ENCODE measurements at places on chromosomes 6 and 20. TPM values are rescaled to one million over a fixed set of nuclear protein-coding genes. Genes with fewer than 3 reads are reported as not detected.

MYMX gene
- total RNA-seq = not detected

GRCh38 chr20:59748619-59749191, 144.4 kb downstream of the PHACTR3 start:
- no peak for DNase-seq

SLCO4A1 gene
- 67.3 TPM for total RNA-seq

GRCh38 chr6:45543298-45544235, 165.8 kb upstream of the SUPT3H start:
- no peak for DNase-seq

GRCh38 chr20:327186-328026, 2.1 kb downstream of the SOX12 start:
- peak; percentile 94 for DNase-seq

DNA sequence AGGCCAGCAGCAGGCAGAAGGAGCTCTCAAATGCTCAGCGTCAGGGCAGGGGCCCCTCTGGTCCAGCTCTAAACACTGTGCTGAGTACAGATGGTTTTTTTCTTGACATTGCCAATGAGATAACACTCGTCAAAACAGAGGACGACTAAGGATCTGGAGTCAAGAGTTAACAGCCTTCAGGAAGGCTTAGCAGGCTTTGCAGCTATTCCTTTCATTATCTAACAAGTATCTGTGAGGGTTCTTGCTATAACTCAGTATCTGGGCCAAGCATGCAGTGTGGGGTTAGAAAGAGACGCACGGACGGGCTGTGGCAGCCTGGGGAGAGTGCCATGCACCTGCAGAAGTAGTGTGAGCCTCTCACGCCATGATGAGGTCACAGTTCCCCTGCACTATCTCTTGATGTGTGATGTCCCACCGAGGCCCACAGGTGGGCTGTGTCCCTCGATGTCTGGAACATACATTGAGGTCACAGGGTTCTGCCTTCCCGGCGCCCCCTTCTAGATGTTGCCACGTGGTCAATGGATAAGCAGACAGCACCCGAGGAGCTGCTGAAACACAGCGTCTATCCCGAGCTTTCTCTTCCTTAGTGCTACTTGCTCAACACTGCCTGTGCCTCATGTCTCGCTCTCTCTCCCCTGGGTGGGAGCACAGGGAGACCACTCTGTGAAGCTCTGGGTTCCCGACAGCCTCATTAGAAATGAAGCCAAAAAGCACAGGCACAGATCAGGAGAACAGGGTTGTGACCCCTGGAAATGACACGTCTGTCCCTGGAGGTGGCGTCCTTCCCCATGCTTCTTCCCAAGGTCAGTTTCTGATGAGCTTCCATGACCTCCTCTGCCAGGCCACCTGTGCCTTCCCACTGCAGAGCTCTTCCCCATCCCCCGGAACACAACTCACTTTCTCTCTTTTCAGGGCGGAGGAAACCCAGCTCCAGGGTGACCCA, 85.5 kb upstream of the RPS6KA2 start:
- no peak for DNase-seq

DNA sequence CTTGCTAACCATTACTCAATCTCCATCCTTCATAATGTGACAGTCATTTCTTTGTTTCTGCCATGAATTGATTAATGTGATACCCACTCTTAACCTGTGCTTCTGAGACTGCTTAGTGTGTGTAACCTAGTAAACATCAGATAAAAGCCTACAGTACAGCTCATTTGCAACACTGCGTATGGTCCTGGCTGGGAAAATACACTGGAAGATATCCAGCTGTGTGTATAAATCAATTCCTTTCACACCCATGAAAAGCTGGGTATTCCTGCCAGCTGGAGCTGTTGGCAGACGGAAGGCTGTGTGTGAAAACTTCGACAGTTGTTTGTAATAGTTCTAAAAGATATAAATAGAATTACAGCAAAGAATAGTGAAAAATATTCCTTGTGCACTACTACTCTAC, 509.2 kb downstream of the FRK start:
- DNase-seq = no peak

CCN2 gene
- total RNA-seq = not detected

DNA sequence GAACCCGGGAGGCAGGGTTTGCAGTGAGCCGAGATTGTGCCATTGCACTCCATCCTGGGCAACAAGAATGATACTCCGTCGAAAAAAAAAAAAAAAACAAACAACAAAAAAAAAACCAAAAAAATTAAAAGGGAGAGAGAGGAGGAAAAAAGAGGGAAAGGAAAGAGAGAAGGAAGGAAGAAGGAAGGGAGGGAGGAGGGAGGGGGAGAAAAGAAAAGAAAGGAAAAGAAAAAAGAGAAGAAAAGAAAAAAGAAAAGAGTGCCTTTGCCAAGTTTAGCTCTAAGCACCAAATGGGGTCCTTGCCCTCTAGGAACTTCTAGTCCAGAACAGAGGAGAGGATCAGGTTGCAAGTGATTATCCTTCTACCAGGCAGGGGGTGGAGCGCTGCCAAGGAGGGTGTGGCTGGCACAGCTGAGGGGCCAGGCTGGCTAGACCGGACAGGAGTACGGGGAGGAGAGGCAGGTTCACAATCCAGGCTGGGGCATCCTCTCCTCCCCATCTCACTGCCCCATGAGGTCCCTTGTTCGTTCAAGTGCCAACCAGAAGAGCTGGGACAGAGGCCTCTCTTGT, 19.1 kb downstream of the GNAS start:
- DNase-seq = no peak

DNA sequence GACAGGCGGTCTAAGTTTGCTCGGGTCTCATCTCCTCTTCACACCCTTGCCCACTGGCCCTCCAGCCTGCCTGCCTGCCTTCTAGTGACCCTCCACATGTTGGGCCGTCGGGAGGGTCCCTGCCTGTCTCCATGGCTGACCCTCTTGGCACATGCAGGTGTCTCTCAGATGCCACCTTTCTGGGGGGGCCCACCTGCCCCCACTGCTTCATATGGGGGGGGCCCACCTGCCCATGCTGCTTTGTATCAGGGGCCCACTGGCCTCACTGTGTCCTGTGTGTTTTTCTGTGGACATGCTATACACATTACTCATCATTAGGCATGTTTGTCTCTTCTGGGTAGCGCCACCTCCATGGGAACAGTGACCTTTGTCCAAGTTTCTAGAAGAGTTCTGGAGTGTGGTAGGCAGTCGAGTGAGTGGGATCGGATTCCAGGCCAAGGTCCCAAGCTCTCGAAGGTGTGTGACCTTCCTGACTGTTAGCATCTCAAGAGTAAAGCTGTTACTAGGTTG, 40.4 kb upstream of the KIF25 start:
- no peak for DNase-seq

DNA sequence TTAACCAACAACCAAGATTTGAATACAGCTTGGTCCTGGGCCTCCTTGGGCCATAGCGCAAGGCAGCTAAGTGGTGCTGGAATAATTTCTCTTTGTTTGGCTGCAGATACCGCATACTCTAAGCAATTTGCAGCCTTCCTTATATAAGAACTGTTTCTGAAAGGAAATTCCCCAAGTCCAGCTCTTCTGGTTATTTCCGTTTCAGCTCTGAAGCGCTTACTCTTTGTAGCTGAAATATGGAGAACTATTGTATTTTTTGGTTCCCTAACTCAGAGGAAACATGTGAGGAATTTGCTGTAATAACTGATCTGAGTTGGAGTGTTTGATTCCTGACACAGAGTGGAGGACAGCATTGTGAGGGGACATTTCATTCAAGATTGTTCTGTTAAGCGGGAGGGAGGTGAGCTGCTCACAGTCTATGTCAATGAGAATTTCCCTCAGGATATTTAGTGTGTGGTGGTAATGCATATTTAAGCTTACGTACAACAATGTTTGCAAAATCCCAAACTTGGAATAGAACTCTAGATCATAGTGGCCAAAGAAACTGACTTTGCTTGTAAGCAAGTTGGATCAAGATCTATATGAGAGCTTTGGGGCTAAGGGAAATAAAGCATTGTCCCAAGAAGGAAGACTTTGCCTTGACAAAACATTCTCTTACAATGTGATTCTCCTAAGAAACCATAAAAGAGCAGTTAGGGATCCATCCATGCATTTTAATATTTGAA, 576.6 kb upstream of the FLRT3 start:
- no peak for DNase-seq
